AG10803 (cell line): ENCODE measurements at places on chromosomes 6 and 20.
A peak's percentile ranks its signal among the peaks of the same experiment; 100 is the strongest.

- DNase-seq, result no peak
These were observed 105.0 kb upstream of the EDN1 start for GRCh38 chr6:12185081-12185673.

- no peak for DNase-seq
These were observed 56.3 kb upstream of the CD93 start for GRCh38 chr20:23142162-23143050.

DNA sequence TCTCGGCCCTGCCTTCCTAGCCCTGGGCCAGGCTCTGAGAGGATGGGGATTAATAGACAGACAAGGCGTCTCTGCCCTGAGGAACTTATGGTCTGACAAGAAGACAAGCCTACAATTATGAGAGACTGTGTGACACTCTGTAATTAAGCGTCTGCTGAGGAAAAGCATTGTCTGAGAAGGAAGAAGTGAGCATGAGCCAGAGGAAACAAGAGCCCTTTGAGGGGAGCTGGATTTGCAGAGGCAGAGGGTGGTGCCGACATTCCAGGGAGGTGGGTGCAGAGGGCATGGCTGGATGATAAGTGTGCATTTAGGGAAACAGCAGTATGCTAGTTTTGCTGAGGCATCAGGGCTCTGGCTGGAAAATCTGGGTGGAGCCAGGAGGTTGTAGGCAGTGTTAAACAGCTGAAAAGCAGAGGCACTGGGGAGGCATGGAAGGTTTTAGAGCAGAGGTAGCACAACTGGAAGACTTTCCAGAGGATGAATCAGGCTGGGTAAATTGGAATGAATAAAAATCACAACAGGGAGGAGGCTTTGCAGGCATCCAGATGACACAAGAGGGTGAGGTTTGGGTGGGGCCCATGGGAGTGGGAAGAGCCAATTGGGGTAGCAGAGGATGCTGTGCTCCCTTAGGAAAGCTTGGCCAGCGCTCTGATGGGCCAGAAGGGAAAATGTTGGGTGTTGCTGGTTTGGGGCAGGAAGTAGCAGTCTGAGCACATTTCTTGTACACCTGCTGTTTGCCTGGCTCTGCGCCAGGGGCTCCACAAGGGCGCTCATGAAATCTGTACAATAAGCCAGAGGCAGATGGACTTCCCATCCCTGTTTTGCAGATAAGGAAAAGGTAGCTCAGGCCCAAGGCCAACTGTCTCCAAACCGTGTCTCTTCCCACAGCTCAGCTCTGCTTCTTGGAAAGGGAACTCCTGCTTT, 74.0 kb upstream of the MYL9 start:
- DNase-seq, result peak; percentile 62

DNA sequence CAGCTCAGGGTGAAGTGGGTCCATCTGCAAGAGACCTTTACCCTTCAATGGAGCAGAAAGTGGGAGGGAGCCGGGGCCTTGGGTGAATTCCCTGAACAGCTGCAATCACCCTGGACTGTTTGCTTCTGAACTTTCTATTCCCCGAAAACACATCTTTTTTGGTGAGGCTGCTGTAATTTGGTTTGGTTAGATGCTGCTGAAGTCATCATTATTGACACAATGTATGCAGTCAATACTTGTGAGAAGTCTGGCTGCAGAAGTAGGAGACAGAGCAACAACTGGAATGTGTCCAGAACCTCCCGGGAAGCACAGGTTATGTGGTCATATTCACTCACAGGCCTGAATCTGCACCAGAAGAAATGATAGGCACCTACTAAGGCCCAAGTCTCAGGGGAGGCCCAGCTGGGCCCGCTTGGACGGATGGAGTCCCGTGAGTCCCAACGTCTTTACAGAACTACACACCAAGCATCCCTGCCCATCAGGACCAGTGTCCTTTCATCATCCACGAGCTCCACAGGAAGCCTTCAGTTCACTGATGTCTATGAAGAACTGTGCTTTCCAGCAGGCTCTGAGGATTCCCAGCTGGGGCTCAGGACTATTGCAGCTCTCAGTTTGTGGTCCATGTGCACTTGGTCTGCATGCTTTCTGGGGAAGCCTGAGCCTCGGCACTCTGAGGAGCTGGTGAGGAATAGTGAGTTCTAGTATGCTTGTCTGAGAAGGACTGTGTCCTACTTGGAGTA, 177.6 kb downstream of the THBS2 start:
- no peak for DNase-seq

DNA sequence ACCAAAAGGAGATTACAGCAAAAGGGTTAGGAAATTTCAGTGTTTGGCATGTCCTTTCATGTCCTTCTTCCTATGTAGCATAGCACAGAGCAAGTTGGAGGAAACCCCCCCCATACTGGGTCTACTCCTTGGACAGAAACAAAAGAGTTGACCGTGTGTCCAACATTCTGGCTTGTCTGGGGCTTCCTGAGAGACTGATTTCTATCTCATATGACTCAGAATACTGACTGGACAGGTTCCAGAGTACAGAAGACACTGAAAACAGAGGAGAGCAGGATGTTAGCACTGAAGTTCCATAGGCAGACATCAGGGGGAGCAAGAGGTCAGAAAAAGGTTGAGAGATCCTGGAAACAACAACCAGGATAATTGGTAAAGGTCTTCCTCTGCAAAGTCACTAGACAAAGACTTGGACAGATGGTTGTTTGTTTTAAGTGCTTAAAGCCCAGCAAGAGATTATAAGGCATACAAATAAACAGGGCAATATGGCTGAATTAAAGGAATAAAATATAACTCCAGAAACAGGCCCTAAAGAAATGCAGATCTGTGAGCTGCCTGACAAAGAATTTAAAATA, 48.4 kb downstream of the USP49 start:
- DNase-seq, result peak; percentile 92

- peak; percentile 95 for DNase-seq
These were observed 139.0 kb downstream of the PXDC1 start for GRCh38 chr6:3612341-3613041.

- DNase-seq, result no peak
These were observed 43.1 kb downstream of the JPH2 start for GRCh38 chr20:44143936-44144335.

GRCh38 chr6:54252496-54252895, 55.7 kb upstream of the TINAG start:
- no peak for DNase-seq

- no peak for DNase-seq
These were observed 155.1 kb downstream of the PRDM13 start for GRCh38 chr6:99761711-99762110.

DNA sequence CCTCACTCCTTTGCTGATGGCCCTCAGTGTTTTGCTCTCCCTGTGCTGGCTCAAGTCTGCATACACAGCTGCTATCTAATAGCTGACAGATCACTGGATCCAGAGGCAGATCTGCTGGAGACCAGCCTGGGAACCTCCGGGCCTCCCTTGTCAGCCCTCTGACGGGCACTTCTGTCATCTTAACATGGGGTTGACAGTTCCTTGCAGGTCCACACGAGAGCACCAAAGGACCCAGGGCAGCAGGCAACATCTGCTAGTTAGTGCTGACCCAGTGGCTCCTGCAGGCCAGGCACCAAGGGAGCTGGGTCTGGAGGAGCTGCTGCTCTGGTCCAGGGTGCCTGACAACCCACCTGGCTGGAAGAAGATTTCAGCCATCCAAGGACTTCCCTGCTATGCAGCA, 208.1 kb downstream of the UST start:
- no peak for DNase-seq

DNA sequence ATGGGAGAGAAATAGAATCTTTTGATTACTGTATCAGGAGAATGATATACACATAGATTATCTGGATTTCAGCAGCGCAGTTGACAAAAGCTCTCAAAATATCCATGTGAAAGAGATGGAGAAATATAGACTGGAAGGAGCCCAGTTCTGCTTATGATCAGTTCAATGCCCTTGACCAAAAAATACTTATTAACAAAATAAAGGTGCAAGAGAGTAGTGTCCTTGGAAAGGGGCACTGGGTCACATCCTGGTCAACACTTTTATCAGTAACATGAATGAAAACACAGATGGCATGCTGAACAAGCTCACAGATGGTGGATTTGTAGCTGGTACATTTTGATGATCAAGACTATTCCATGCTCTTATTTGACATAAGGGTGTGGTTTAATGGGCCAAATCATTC, 63.9 kb upstream of the PLEKHG1 start:
- no peak for DNase-seq

GRCh38 chr6:32906539-32906938, 34.3 kb downstream of the HLA-DMB start:
- peak; percentile 58 for DNase-seq

DNA sequence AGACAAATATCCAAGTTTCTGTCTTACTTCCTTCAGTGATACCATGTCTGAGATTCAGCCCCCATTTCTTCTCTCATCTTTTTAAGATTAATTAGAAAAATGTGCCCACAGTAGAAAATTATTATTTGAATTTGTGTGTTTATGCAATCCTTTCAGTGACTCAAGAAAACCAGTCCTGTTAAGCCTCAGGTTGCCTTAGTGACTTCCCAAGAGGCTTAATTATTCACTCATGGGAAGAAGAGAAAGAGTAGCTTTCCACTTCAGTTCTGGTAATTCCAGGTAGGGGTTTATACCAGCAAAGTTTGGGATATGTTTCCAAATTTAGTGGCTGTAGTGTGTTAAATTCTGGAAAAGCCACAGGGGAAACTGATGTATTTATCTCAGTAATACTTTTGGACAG, 149.1 kb downstream of the RIMS1 start:
- peak; percentile 52 for DNase-seq

- DNase-seq, result no peak
These were observed 20.7 kb downstream of the SERPINB6 start for GRCh38 chr6:2950713-2951112.

GRCh38 chr6:166419717-166420116, 37.0 kb upstream of the MPC1 start:
- DNase-seq, result no peak

DNA sequence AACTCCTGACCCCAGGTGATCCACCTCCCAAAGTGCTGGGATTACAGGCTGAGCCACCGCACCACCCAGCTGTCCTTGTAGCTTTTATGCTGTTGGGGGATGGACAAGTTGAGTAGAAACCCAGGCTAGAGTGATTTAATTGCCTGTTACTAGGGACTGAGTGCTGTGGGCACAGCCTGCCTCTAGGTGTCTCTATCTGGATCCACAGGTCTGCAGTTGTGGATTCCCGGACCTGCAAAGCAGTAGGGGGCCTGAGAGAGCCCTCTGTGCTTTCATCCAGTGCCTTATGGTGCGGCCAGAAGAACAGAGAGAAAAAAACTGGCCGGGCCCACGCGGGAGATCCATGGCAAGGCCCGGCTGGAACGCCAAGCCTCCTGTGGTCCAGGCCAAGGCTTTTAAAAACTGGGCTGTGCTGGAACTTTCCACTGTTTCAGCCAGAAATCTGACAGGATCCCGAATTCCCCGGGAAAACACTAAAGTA, 5.2 kb downstream of the SIRPA start:
- peak; percentile 76 for DNase-seq

DNA sequence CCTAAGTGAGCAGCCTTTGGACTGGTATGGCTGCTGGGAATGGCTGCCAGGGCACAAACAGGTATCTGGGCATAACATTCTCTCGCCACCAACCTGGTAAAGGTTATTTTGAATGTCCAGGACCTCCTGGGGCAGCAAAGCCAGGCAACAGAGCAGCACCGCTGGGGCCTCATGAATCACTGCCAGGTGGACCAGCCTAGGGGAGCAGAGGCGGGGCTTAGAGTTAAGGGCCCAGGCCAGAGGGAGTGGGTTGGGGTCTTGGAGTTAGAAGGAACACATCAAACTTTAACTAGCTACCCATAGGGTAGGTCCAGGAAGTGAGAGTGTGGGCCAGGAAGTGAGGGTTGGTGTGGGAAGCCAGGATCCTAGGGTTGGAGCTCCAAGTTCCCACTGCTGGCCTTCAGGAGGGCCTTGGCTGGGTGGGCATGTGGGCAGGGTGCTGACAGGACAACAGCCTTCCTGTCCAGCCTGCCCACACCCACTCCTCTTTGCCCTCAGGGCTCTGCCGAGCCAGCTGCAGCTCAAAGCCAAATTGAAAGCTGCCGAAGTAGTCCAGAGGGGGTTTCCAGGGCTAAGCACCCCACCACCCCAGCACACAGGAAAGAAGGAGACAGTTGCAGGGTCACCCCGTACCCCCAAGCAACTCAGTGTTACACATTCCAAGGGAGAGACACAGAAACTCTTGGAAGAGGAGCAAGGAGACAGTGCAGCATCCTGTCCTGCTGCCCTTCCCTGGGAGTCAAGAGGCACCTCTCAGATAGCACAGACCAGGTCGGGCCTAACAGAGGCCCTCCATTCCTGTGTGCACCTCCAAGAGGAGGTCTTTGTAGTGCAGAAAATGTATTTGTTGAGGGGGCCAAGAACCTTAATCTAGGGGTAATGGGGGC, 2.6 kb downstream of the NFKBIE start:
- no peak for DNase-seq

- DNase-seq, result no peak
These were observed 1.3 kb downstream of the HMGA1 start for GRCh38 chr6:34237722-34238584.

DNA sequence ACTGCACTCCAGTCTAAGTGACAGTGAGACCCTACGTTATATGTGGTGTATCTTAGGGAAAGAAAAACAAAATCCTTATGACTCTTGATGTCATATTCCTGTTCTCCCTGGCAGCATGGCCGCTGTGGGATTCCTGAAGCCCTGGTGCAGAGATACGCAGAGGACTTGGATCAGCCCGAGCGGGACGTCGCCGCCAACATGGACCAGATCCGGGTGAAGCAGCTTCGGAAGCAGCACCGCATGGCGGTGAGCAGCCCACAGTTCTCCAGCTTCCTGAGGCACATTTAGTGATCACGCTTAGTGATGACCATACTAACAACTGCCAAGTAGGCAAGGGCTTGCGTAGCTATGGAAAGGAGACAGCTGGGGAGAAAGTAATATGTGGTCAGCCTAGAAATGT, 200.9 kb upstream of the UST start:
- DNase-seq, result no peak

GRCh38 chr20:25257130-25257529, 9.2 kb downstream of the PYGB start:
- DNase-seq, result no peak

DNA sequence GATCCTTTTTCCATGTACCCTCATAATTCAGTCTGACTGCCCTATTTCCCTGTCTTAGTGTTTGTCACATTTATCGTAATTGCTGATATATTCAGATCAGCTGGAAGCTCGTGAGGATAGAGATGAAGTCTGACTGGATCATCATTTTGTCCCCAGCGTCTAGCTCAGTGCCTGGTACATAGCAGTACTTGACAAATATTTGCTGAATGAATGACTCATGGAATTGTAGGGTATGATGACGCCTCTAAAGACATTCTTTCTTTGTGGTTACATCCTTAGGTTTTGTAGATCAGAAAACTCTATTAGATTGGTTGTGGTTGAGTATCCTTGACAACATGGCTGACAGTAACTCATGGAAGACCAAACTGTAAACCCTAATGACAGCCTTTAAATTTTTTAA, 68.9 kb downstream of the MTHFD1L start:
- DNase-seq, result peak; percentile 95

DNA sequence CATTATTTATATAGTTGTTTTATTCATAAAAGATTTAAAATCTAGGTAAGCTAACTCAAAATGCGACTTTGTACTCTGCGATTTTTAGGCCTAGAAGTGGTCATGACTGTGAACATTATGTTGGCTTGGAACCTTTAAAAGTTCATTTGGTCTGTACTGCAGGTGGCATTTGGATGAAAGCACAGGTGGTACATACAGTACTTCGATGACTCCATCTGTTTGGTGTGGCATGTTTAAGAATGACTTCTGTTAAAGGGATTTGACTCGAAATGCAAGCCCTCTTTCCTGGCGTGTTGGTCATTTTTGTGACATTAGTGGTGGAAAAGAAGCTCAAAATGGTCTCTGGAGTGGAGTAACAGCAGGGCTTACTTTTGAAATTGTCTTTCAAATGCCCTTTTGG, 118.1 kb downstream of the UST start:
- no peak for DNase-seq

GRCh38 chr20:4763723-4764510, 42.2 kb downstream of the PRND start:
- DNase-seq, result no peak
